NCI-H1930 (cell line): ENCODE measurements at places on chromosomes 6 and 20.

DNA sequence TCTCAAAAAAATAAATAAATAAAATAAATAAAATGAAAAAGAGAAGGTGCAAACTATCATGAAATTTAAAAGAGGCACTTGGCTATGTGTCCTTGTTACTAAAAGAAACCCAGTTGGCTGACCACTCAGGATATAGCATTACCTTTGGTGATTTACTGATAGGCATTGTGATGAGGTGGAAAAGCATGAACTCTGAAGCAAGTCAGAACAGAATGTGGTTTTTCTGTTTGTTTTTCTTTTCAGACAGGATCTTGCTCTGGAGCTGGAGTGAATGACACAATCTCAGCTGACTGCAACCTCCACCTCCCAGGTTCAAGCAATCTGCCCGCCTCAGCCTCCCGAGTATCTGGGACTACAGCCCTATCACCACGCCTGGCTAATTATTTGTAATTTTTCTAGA lies 31.9 kb downstream of the ZNF184 start:
- no peak for DNase-seq

DNA sequence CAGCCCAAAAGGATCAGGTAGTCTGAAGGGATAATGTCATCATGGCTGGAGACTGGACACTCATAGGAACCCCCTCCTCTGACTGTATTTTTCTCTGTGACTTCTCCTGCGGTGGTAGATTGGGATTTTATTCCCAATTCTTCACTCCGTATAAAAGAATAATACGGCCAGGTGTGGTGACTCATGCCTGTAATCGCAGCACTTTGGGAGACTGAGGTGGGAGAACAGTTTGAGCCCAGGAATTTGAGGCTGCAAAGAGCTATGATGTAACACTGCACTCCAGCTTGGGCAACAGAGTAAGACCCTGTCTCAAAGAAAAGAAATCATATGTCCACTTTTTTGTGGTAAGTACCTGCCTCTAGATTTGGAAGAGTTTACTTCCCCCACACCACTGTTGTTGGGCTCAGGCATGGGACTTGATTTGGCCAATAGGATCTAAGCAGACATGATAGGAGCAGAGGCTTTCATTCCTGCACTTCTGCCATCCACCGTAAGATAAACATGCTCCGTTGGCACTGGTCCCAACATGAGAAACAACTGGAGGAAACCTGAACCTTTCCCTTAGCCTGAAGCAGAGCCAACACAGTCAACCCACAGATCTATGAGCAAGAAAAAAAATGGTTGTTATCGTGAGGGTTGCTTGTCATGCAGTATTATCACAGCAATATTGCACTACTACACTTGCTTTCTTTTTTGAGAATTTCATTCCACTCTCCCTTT lies 82.0 kb downstream of the JPH2 start:
- no peak for DNase-seq

- no peak for DNase-seq
Measured at GRCh38 chr20:5548902-5549599, 201.2 kb upstream of the SHLD1 start.

- no peak for DNase-seq
Measured at GRCh38 chr20:61753316-61753942, 312.3 kb downstream of the TAF4 start.

GRCh38 chr6:24324617-24325016 lies 33.2 kb downstream of the DCDC2 start:
- no peak for DNase-seq

DNA sequence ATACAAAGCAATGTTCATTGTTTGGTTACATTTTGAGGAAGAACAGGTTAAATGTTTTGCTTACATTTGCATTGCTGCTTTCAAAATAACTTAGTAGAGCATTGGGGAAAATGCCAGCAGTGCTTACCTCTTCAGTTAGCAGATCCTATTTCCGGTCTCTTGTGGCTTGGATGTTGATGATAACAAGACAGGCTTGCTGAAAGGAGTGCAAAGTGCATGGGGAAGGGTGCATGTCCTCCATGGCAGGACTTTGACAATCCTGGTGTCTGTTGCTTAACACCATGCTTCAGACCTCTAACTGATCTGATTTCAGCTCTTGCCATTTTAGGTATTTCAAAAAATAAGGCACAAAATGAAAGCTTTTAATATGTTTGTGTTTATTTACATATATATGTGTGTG lies 21.1 kb downstream of the TPD52L1 start:
- no peak for DNase-seq

DNA sequence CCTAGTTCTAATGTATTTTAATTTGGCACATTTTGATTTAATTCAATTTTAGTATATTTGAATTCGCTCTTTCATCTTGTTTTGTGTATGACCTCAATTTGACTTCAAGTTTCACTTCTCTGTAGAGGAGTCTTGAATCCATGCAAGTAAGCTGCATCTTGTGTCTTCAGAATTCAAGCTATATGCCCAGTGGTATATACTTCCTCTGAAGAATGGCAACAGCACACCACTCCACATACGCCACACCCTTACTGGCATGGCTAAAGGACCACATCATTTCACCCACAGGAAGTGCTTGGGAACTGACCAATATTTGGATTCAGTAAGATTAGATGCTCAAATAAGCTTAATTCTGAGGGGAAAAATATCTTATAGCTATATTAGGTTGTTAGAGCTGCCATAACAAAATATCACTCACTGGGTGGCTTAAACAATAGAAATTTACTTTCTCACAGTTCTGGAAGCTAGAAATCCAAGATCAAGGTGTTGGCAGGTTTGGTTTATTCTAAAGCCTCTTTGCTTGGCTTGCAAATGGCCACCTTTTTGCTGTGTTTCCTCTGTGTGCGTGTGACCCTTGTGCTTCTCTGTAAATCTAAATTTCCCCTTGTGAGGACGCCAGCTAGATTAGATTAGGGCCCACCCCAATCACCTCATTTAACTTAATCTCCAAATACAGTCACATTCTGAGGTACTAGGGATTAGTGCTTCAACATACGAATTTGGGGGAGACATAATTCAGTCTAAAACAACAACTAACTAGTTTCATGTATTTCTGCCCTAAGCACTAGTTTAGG lies 2.8 kb upstream of the ASF1A start:
- DNase-seq = no peak

DNA sequence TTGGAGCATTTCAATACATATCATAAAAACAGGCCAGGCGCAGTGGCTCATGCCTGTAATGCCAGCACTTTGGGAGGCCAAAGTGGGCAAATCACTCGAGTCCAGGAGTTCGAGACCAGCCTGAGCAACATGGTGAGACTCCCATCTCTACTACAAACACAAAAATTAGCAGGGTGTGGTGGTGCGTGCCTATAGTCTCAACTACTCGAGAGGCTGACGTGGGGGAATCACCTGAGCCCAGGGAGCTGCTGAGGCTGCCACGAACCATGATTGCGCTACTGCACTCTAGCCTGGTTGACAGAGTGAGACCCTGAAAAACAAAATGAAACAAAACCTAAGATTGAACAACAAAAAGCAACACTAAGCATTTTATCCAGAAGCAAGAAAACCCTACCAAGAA lies 47.2 kb downstream of the BACH2 start:
- DNase-seq = no peak

DNA sequence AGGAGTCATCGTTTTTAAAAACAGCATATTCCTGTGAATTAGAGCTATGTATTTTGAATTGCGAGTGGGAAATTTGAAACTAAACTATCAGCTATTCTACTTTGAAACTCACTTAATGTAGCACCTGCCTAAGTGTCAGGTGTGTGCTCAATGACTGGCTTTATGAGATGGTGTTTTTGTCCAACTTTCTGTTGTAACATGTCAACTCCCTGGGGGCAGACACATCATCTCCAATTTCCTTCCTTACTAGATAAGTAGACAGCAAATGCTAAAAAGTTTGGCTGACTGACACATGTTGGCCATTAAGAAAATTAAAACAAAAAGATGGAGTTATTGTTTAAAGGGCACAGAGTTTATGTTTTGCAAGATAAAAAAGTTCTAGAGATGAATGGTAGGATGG lies 226.9 kb downstream of the TFAP2B start:
- peak; percentile 59 for DNase-seq
